ENCODE measurements at places on chromosomes 6 and 20. TPM values are rescaled to one million over a fixed set of nuclear protein-coding genes. Genes with fewer than 3 reads are reported as not detected.
A peak's percentile ranks its signal among the peaks of the same experiment; 100 is the strongest.

DNA sequence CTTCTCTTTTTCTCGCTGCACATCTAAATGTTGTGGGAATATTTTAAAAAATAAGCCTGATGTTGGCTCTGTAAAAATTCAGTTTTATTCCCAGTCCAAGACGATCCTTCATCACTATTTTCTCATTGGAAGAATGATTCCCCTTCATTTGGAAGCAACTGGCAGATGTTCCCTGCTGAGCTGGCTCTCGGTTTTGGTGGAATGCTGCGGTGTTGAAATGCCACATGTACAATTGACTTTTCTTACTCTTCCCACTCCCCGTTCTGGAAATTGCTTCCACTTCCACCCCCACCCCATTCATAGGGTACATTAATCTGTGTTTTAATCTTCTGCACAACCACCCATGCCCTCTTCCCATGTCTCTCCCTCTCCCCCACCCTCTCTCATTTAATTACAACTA lies 496.3 kb upstream of the MAP3K7 start:
- peak; percentile 4 for DNase-seq

DNA sequence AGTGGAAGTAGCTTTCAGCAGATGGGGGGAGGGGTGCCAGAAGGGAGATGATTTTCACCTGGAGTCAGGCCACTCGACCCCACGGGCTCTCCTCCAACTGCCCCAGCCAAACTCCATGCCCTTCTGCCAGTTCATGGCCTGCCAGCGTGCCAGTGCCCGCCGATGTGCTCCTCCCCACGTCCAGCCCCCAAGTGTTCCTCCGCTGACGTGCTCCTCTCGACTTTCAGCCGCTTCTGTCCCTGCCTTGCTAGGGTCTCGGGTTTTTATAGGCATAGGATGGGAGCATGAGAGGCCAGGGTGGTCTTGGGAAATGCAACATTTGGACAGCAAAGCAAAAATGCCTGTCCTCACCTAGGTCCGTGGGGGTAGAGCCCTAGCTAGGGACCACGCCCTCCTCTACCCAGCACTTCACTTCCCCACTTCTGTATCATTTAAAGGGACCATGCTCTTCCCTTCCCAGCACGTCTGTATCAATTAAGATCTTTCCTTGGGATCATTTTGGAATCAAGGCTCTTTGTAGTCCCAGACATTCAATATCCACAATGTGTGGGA lies 54.4 kb downstream of the PRND start:
- DNase-seq: no peak

- DNase-seq: no peak
Measured at GRCh38 chr6:82987416-82987815, 78.2 kb downstream of the UBE3D start.

DNA sequence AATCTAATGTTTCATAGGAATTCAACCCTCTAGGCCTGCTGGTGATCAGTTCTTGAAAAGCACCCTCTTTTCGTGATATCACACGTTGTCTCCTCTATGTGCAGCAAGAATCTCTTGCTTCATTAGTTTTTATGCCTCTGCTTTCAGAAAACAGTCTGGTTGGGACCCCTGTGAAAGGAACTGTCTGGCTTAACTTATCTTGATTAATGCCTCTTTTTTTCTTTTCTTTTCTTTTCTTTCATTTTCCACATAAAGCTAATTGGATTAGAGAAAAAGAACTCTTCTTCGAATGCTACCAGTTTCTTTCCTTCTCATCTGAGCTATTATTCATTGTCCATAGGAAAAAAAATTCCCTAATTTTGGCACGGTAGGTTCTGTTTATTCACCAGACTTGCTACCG lies 21.3 kb downstream of the ZNF311 start:
- DNase-seq: no peak

- DNase-seq: peak; percentile 43
Measured at GRCh38 chr6:105587349-105588122, 184.7 kb upstream of the PREP start.

DNA sequence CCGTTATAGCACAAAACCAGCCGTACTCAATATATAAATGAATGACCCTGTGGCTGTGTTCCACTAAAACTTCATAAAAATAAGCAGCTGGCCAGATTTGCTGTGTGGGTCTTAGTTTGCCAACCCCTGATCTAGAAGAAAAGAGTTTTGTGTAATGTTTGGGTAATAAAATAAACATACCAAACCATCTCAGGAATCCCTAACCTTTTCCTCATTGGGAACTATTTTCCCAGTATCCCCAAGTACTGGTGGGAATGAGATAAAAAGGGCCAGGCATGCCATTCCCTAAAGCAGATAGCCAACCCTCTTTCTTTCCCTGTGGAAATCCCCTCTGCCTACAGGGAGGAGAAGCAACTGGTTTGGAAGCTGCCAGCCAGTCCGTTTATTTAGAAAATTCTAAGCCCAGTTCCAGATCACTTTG lies 169.1 kb upstream of the AKAP12 start:
- peak; percentile 93 for DNase-seq

GRCh38 chr6:63998991-63999390 lies 363.4 kb downstream of the PHF3 start:
- DNase-seq: no peak

DNA sequence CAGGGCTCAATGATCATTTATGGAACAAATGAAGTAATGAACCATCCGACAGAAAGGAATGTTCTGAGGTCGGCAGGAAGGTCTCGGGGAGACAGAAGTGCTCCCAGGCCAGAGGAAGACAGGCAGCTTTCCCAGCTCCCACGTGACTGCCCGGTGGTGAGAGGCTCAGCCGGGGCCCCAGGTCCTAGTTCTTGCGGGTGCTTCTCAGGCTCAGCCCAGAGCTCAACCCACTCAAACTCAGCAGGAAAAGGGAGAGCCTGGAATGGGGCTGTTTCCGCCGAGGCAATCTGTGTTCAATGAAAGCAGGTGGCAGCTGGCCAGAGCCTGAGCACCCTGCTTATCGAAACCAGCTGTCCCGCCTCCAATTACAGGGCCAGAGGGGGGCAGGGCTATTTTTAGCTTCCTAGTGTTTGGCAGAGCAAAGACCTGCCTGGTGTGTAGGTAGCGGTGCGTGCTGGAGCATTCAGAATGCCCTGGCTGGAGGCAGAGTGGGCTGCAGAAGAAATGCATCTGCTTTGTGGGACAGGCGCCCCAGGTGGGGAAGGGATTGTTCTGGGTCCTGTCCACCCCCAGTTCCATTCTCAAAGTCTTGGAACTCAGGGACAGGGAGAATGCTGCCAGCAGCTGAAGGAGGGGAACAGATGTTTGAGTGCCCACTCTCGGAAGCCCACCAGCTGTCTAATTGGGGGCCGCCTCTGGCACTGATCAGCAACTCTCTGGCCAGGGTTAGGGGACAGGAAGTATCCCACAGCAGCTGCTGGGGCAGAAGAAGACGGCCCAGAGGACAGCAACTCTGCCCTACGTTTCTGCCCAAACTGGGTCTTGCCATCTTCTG lies 145.1 kb downstream of the PREX1 start:
- peak; percentile 96 for DNase-seq

DNA sequence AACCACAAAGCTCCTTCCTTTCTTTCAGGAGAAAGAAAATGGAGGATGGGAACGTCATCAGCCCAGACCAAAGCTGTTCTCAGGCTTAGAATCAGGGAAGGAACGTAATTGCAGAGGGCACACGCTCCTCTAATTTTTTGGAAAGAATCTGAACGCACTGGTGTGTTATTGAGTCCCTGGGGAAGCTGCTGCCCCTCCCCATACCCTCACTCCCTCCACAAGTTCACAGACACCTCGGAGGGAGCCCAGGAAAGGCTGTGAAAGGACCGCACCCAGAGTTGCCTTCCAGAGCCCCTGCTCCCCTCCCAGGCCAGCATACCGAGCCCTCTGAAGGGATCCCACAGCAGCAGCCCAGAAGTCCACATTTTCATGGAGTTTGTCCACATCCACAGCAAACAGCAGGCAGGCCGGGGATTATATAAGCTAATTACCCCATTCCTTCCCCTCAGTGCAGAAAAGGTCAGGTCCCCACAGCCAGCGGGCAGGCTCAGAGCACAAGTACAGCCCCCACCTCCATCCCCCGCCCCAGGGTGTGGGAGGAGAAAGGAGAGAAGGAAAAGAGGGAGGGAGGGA lies 53.7 kb downstream of the ANKRD60 start:
- peak; percentile 24 for DNase-seq

DNA sequence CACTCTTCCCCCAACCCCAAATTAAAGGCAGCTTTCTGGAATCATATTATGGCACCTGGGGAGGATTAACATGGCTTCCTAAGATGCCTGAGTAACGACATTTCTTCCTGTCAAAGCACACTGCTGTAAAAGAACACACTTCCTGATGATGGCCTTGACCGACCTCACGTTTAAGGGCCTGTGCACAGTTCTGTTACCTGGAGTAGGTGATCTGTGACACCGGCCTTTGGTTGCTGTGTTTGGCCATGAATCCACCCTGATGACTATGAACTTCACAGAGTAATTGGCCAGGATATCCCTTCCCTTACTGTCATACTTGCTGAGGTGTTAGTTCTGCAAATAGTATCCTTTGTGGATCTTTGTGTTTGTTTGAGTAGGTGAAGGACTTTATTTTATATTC lies 45.8 kb downstream of the PLCB4 start:
- no peak for DNase-seq

- DNase-seq: peak; percentile 2
Measured at GRCh38 chr6:120378582-120379220, 955.6 kb downstream of the TBC1D32 start.

DNA sequence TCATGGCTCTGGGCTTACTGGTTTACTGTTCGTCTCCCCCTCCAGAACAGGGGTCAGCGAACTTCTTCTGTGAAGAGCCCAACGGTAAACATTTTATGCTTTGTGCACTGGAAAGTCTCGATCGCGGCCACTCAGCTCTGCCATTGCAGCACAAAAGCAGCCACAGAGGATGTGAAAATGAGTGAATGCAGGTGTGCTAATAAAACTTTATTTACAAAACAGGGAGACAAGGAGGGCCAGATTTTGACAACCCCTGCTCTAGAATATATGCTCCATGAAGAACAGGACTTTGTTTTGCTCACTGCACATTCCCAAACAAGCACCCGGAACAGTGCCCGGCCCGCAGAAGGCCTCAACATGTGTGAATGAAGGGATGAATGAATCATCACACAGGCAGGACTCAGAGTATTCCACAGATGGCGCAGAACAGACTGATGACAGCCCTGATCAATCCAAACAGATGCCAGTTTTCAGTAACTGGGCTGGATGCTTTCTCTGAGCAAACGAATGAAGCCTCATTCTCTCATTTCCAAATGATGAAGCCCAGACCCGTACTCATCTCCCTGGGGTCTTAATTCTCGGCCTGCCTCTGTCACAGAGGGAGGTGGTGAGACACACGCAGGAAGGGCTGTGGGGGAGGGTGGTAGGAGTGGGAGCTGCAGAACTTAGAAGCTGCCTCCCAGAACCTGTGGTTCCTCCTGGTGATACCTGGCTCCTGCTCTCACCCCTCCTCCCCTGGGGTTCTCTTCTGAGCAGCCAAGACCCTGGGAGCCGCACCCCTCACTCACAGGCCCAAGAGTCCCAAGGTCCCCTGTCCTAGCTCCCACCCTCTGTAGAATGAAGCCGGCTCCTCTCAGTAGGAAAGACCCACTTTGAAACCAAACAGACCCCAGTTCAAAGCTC lies 196.4 kb downstream of the PREX1 start:
- DNase-seq: peak; percentile 6

DNA sequence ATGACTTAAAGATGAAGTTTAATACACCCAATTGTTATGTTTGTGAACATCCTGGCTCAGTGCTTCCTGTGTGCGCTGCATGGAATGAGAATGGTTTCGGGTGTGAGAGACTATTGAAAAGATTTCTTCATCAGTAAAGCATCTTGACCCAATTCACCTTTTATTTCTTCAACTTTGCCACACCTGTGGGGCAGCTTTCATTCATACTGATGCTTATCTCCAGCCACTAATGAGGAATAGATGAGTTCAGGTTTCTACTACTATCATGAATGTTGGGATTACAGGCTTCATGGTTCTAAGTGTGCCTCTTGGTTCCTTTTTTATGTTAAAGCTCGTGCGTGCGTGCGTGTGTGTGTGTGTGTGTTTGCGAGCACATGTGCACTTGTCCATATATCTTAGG lies 373.7 kb upstream of the SOX4 start:
- no peak for DNase-seq

DNA sequence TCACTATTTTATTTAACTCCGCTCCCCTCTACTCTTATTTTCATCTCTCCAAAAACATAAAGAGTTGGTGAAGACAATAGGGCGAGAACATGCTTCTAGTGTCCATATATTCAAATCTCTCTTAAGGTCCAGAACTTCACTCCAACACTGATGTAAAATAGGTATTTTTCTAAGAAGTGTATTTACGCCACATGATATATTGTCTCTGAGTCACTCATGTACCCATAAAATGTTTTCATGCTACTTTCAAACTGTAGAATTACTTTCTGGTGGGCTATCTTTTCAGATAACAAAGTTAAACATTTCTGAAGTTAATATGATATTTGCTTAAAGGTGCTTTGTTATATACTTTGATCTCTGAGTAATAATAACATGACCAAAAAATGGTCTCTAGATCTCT lies 124.1 kb upstream of the IFNGR1 start:
- DNase-seq: no peak

GRCh38 chr6:22445946-22446345 lies 123.4 kb upstream of the HDGFL1 start:
- no peak for DNase-seq

DNA sequence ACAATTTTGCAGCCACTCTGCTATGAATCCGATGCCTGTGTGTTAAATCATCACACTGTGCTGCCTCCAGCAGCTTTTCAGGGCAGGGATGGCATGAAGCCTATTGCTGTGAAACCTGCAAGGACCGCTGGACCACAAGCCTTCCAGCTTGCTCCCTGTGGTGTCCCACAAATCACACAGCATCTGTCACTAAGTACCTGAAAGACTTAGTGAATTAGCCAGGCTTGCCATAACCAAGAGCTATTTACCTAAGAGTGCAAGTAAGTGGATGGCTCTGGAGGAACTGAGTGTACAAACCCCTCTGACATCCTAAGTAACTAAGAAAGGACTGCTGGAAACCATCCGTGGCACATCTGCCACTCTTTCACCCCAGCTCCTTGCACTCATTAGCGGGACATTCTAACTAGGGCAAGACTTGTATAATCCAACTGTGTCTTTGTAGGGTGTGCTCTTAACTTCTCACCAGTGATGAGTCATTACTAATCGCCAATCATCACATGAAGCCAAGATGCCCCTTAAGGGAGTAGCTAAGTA lies 34.7 kb downstream of the FOXQ1 start:
- no peak for DNase-seq

GRCh38 chr6:52890018-52890417 lies 19.5 kb downstream of the GSTA3 start:
- DNase-seq: no peak

- DNase-seq: no peak
Measured at GRCh38 chr6:47665112-47665511, 33.3 kb upstream of the ADGRF4 start.

GRCh38 chr6:125974214-125974866 lies 12.0 kb upstream of the TRMT11 start:
- peak; percentile 79 for DNase-seq

DNA sequence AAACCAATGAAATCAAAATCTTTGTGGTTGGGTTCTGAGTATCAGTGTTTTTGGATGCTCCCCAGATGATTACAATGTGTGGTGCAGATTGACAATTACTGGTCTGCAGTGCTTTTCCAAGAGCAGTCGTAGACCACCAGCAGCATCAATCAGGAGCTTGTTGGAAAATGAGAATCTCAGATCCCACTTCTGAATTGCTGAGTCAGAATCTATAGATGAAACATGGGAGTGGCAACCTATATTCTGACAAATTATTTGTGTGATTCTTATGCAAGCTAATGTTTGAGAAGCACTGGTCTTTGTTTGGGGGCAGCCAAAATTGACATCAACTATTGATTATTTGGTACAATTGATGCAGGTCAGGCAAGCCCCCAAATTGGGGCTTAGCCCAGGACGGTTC lies 539.9 kb upstream of the BTBD3 start:
- DNase-seq: no peak

MCHR2 gene
- not detected for total RNA-seq

PLCB1 gene
- 19.0 TPM for total RNA-seq

HLA-DRA gene
- not detected for total RNA-seq

MCM3 gene
- 49.7 TPM for total RNA-seq

COL10A1 gene
- total RNA-seq: 4.3 TPM
